CD4-positive, alpha-beta T cell treated with Interleukin-6 at 100 ng/mL for 8 hours (primary cell): ENCODE measurements at places on chromosomes 7 and 10.

GRCh38 chr7:29606287-29606721 lies 42.7 kb downstream of the PRR15 start:
- no peak for DNase-seq

GRCh38 chr10:14601326-14601725 lies 173.4 kb downstream of the FAM107B start:
- DNase-seq = no peak

DNA sequence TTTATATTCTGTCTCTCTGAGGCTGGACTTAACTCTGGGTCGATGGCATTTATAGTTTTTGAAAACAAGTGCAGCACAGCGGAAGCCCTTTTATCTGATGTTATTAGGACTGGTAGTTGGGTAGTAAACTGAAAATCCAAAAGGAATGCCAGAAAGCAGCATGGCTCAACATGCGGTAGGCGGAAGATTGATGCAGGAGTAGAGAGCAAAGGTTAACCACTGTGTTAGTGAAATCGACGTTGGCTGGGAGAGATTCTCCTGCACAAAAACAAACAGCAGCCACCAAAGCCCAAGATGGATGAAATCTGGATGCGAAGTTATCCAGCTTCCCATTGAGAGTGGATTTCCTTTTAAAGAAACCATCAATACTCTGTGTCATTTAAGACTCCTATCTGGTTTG lies 54.5 kb upstream of the EMX2 start:
- no peak for DNase-seq

GRCh38 chr7:23514755-23515154 lies 17.0 kb downstream of the TRA2A start:
- no peak for DNase-seq

DNA sequence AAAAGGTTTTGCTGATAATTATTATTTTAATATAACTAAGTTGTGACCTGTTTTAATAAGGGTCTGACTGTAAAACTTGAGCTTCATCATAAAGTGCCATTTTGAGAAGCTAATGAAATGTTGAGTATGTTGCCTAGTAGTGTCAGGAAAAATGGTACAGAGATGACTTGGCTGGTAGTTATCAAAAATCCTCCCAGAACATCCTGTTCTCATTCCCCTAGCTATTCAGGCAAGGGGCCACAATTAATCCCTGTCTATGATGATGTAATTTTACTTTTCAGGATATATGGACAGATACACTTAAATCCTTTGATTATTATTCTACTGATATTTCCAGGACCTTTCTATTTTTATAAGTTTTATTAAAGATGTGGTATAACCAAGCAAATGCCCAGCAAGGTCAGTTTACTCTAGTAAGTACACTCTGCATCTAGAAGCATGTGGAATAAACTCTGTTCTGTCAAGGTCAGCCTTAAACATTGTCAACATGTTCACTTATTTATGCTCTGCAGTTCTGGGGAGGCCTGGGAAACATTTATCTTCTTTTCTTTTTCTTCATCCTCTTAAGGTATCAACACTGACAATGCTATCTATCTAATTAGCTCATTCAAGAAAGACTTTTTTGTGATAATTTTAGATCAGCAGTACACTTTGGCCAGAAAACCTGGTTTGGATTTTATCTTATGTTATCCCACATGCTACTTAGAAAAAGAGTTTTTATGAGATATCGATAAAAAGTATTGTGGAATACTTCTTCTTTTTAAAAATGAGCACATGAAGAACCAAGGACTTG lies 32.1 kb downstream of the BTRC start:
- DNase-seq = no peak

DNA sequence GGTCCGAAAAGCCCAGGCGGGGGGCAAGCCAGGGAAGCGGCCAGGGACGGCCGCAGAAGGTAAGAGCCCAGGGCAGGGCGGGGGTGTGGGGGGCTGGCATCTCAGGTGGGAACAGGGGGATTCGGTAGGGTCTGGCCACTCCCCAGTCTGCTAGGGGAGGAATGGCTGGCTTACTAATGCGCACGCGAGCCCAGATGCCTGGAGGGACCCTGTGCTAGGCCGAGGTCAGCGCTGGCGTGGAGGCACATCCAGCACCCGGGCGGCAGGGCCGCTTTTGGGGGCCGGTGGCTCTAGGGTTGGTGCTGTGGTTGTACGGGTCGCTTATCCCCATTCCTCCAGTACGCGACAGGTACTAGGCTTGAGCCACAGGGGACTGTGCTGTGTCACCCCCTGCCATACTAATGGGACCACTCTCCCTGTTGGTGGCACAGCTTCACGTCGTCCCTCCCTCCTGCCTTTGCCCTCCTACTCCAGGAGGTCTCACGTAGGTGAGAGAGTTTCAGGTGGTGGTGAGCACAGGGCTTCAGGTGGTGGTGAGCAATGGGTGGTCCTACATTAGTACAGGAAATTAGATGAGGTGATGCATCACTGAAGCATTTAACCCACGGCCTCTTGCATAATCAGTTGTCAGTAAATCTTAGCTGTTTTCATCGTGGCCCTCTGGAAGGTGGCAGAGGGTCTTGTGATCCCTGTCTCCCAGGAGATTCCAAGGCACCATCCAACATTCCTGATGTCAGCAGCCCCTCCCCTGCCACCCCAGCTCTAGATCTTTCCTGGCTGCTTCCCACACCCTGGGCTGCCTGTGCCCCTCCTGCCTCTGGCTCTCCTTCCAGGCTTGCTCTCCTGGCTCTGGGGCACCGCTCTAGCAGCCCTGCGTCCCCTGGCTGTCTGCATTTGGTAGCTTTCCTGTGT lies 971 bp downstream of the AEBP1 start:
- no peak for DNase-seq
